ENCODE measurements at places on chromosomes 7 and 10. TPM values are rescaled to one million over a fixed set of nuclear protein-coding genes. Genes with fewer than 3 reads are reported as not detected.

Gene NXPH1
- not detected for total RNA-seq

Gene CALHM1
- not detected for total RNA-seq

Gene PRTFDC1
- total RNA-seq = 11.1 TPM

Gene BAG3
- 50.5 TPM for total RNA-seq

Gene CALN1
- total RNA-seq = not detected

Gene PRKCQ
- not detected for total RNA-seq

Gene IRF5
- total RNA-seq = not detected

Gene OR13A1
- total RNA-seq = not detected

Gene ADARB2
- not detected for total RNA-seq

Gene TFR2
- not detected for total RNA-seq

Gene ZNF438
- 4.3 TPM for total RNA-seq

Gene FZD8
- 2.4 TPM for total RNA-seq

Gene SFTPA1
- total RNA-seq = not detected

Gene BRAT1
- total RNA-seq = 43.6 TPM

Gene ACBD7
- 2.2 TPM for total RNA-seq

Gene STRIP2
- total RNA-seq = 0.88 TPM

Gene NANOS1
- 1.7 TPM for total RNA-seq

Gene ZNF365
- total RNA-seq = 0.05 TPM

Gene BLOC1S2
- total RNA-seq = 33.1 TPM

Gene CCZ1
- total RNA-seq = 27.6 TPM

Gene OGDHL
- 0.25 TPM for total RNA-seq

Gene HABP2
- total RNA-seq = not detected

Gene TMEM176A
- total RNA-seq = 0.54 TPM

Gene ELFN1
- 0.68 TPM for total RNA-seq

Gene NOD1
- 12.4 TPM for total RNA-seq

Gene PHYH
- 24.7 TPM for total RNA-seq

Gene SAMD8
- total RNA-seq = 33.8 TPM

Gene VSTM4
- 5.3 TPM for total RNA-seq

Gene CAV2
- 58.3 TPM for total RNA-seq

Gene ATP5F1C
- total RNA-seq = 176 TPM

Gene CACNA2D1
- total RNA-seq = 78.8 TPM
